ENCODE measurements at places on chromosomes 16 and 17.
A peak's percentile ranks its signal among the peaks of the same experiment; 100 is the strongest.

- no peak for DNase-seq
Observed at GRCh38 chr17:81577278-81578000, 25.3 kb upstream of the FAAP100 start.

GRCh38 chr17:75241996-75242460, 19.4 kb downstream of the GGA3 start:
- DNase-seq = no peak

DNA sequence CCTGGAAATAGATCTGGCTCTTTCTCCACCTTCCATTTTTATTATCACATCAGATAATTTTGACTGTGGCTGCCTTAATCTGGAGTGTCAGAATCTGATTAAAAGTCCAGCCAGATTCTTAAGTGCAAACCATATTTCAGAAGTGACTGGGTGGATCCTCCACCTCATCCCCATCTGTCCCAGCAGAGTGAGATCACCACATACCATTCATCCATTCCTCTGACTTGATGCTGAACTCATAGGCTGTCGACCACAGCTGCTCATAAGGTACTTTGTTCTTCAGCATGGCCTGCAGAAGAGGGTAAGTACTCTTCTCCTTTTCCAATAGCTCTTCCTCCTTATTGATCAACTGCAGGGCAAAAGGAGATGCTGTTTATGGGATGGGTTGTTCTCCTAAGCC, 53.5 kb downstream of the DNAH3 start:
- DNase-seq = no peak

GRCh38 chr17:55254375-55254774, 10.4 kb upstream of the HLF start:
- no peak for DNase-seq

GRCh38 chr16:9331503-9331902, 240.1 kb downstream of the HAPSTR1 start:
- no peak for DNase-seq

- no peak for DNase-seq
Observed at GRCh38 chr17:7237266-7237760, 1.9 kb downstream of the PHF23 start.

DNA sequence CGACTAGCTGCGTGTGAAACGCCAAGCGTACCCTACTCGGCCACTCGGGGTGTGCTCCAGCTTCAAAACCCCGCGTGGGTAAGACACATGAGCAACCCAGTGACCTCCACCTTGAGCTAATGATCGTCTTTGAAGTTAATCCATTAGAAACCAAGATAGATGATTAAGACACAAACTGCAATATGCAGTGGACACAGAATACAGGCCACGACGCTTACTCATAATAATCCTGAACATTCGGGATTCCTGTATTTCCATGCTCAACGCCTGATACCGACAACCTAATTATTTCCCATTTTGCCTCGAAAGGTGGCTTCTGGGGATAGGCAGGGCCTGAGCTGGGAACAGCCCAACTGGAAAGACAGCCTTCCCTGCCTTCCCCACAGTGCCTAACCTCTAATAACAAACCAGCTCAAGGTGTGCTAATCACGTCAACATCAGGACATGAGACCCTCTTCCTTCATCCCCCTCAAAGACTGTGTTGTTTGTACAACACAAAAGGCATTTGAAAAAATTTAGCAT, 504 bp upstream of the COPRS start:
- DNase-seq = no peak

DNA sequence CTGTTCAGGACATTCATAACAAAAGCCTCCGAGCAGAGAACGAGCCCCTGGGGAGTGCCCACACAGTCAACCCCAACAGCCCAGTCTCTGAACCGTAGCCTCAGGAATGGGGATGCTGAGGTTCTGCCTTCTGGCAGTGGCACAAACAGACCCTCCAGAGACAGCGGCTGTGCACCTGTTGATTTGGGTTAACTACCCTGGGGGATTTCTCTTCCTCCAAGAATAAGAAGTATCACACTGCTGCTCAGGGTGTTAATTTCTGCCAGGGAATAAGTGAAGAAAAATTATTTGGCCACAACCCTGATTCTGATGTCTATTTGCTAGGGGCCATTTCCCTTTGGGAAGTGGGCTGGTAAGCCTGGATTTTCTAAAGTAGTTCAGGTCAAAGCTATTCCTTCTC, 51.0 kb upstream of the PIRT start:
- no peak for DNase-seq

- no peak for DNase-seq
Observed at GRCh38 chr16:78990309-78990701, 610.2 kb downstream of the MAF start.

- no peak for DNase-seq
Observed at GRCh38 chr17:45022288-45022648, 29.2 kb downstream of the DCAKD start.

GRCh38 chr17:2814049-2814448, 17.8 kb downstream of the RAP1GAP2 start:
- no peak for DNase-seq

- no peak for DNase-seq
Observed at GRCh38 chr17:34998205-34998604, 17.9 kb downstream of the LIG3 start.

DNA sequence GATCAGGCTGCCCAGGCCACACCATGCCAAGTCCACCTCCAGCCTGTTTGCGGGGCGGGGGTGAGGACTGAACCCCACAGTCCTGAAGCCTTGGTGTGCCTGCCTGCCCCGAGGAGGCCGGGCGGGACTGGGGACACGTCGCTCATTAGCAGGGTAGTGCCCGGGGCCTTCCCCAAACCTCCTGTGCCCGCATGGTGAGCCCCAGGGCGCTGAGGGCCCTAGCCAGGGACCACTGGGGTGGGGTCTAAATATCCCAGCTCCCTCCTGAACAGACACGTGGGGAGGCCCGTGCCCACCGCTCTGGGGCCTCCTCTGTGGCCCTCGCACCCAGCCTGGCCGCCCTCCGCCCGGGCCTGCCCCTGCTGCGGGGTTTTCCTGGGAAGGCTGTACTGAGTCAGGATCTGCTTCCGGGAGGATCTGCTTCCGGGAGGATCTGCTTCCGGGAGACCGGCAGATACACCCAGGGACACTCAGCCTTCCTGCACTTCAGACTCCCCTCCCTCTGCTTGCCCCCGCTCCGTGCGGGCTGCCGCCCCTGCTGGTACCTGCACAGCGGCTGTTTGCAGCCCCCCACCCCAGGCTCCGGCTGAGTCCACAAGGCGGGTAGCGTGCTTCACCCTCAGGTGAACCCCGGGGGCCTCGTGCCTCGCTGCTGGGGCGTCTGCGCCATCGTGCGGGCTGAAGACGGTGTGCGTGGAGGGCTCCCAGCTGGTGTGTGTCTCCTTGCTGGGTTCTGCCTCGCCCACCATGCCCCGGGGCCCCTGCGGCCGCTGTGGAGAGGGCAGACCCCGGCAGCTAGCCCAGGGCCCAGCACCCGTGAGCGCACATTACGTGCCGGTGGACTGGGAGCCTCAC, 23.6 kb upstream of the CACNA1H start:
- DNase-seq = no peak

DNA sequence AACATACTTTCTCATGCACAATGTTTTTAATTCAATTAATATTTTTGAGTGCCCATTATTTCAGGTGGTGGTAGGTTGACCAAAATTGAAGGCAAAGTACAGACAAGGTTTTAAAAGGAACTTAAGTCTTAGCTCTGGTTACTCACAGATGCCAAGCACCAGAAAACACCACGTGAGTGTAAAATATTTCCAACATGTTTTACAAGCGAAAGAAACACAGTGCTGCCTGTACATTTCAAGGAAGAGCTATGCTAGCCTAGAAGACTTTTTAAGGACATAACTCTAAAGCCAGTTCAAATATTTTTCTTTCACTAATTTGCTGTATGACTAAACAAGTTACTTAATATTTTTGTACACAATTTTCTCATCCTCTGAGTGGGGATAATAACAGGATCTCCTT, 736.4 kb upstream of the GOT2 start:
- no peak for DNase-seq

DNA sequence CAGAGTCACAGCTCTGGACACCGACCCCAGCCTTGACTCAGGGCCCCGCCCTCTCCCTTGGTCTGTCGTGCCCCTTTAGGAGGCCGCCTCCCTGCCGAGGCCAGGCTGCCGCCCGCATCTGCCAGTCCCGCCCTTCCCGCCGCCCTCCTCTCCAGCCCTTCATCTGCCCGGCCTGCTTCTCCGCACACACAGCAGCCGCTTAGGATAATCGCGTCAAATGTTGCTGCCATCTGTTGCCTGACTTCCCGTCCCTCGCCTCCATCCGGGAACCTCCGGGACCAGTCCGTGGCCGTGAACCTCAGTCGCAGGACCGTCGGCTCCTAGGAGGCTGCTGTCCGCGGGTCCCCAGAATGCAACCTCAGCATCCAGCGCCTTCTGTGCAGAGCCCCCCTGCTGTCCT, 11.9 kb downstream of the GSE1 start:
- no peak for DNase-seq

- DNase-seq = no peak
Observed at GRCh38 chr16:80739523-80739922, 64.9 kb downstream of the CDYL2 start.

DNA sequence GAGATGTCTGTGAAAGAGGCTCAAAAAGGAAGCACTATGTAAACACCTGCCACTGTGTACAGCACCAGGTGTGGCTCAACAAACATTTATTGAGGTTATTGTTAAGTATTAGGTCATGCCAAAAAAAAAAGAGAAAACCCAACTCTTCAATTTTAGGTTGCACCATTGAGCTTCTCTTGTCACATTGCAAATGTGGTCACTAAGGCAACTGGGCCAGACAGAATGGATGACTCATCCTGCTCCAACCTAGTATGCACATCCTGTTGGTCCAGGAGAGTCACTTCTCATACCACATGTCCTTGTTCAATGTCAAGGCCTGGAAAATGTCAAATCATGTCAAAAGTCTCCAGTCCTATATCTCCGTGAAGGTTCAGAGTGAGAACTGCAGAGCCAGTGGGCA, 25.0 kb downstream of the HOXB1 start:
- peak; percentile 63 for DNase-seq

DNA sequence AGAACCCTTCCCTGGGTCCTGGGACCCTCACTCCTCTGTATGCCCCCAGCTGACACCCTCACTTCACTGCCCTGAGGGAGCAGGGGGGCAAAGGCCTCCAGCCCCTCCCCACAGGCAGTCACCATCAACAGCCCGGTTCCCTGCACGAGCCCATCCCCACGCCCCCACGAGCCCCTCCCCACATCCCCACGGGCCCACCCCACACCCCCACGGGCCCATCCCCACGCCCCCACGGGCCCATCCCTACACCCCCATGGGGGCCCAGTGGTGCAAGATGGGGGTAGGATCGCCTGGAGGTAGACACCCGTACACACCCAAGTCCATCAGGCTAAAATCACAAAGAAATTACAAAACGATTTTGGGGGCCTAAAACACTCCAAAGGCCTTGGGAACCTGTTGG, 42.3 kb downstream of the LMF1 start:
- no peak for DNase-seq

DNA sequence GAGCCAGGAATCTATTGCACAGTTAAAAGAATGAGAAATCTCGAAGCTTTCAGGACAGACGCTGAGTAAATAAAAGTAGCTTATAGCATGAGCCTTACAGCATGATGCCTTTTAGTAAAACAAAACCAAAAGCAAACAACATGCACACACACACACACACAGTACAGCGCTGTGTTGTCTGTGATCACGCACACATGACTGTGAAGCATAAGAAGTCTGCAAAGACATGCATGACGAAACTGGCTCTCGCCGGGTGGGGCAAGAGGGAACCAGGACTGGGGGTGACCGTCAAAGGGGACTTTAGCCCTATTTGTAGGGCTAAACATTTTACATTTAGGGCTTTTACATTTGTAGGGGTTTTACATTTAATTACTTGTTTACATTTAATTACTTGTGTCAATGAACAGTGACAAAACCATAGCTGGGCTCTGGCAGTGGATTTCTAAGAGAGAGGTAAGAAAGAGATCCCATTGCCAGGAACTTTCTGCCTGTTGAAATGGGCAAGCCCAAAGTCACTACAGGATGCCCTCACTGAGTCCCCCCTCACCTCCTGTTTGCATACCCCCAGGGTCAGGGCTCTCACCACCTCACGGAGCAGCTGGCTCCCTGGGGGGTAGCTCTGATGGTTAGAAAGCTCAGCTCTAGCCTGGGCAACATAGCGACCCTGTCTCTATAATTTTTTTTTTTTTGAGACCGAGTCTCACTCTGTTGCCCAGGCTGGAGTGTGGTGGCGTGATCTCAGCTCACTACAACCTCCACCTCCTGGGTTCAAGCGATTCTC, 2.0 kb upstream of the TNFRSF13B start:
- no peak for DNase-seq

DNA sequence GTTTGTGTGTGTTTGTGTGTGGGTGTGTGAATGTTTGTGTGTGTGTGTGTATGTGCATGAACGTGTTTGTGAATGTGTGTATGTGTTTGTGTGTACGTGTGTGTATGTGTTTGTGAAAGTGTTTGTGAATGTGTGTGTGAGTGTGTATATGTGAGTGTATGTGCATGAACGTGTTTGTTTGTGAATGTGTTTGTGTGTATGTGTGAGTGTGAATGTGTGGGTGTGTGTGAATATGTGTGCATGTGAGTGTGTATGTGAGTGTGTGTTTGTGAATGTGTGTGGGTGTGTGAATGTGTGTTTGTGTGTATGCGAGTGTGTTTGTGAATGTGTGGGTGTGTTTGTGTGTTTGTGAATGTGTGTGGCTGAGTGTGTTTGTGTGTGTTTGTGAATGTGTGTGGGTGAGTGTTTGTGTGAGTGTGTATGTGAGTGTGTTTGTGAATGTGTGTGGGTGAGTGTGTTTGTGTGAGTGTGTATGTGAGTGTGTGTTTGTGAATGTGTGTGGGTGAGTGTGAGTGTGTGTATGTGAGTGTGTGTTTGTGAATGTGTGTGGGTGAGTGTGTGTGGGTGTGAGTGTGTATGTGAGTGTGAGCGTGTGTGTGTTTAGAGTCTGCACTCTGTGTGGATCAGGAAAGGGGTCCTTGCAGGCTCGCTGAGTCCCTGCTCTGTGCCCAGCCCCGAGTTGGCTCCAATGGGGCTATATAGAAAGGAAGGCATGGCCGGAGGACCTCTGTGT, 890 bp upstream of the CD300A start:
- DNase-seq = no peak

DNA sequence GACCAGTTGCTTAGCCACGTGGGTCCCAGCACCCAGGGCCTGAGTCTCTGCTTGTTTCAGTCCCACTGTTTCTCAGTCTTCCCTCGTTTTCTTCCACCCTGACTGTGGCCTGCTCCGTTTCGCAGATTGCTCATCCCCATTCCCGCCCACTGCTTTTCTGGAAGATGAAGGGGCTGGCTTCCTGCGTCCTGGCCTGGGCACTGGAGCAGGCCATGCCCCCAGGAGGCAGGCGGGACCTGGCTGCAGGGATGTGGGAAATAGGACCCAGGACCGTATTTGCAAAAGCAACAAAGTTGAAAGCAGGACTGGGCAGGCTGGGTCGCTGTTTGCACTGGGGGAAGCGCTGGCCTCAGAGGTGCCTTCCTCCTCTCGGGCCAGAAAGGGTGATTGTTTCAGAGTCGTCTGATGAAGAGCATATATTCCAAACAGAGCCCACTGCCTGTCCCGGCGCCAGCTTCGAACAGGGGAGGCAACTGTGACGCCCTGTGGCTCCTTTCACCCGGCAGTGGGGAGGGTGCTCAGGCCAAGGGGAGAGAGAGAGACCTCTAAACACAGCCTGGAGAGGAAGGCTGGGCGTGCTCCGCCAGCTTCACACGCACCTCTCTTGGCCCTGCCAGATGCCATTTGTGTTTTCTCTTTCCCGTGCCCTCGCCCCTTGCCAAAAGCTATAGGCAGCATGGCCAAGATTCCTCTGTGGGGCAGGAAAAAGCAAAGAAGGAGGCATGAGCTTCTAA, 108.6 kb downstream of the CMIP start:
- no peak for DNase-seq

GRCh38 chr16:24734382-24734781, 4.9 kb downstream of the TNRC6A start:
- DNase-seq = no peak

Data from NCI-H1417 treated with DMSO at 0.1 percent for 48 hours (cell line).